ENCODE measurements at places on chromosomes 12 and 14.

- DNase-seq = no peak
These were observed 53.2 kb upstream of the HIF1A start for GRCh38 chr14:61641914-61642613.

- DNase-seq = no peak
These were observed 1258.0 kb downstream of the FSCB start for GRCh38 chr14:43249116-43249515.

DNA sequence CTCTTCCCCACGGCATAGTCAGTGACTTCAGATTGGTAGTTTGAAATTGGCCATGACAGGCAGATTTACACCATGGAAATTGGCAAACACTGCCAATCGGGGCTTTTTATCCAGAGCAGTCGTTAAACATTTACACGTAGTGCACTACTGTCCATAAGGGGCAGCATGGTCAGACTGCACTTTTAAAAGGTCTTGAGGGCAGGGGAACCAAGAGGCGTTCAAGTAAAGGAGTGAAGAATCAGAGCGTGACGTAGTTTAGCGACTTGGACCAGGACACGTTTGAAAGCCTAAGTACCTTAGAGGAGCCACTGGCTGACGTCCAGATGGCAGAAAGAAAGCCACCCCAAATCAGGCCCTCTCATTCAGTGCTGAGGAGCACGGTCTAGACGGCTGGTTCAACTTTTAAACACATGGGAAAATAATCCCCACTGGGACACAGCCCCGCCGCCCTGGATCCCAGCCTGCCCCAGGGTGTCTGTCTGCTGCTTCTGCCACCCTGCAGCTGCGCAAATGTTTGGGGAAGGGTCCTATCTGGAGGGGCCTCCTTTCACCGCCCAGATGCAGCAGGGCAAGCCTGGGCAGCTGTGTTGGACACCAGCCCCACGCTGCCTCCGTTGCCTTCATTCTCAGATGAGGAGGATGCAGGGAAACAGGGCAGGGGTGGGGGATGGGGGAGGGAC is 52.5 kb upstream of the PPP2R5C start:
- DNase-seq = no peak

- DNase-seq = no peak
These were observed 12.0 kb downstream of the KIF26A start for GRCh38 chr14:104150136-104151025.

GRCh38 chr14:97198813-97199212 is 401.6 kb downstream of the VRK1 start:
- DNase-seq = no peak

- no peak for DNase-seq
These were observed 79.1 kb upstream of the LMO3 start for GRCh38 chr12:16685107-16685506.

DNA sequence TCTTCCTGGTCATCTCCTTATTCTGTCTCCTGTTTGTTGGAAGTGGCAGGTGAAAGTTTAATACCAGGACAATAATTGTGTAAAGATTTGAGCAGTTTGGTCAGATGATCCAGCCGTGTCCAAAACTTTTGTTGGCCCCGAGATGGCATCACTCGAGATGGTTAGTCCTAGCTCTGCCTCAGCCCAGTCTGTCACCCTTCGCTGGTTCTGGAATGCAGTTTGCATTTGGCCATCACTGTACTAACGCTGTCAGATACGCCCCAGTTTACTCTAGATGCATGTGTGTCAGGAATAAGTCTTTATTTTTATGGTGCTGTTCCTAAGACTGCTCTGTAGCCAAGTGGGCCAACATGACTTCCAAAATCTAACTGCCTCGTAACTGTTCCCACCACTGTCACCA is 79.6 kb downstream of the MOK start:
- no peak for DNase-seq

GRCh38 chr14:105479431-105480158 is 5.0 kb downstream of the CRIP2 start:
- DNase-seq = no peak

- DNase-seq = no peak
These were observed 12.0 kb upstream of the SLCO1B3 start for GRCh38 chr12:20798554-20798953.

- no peak for DNase-seq
These were observed 143.4 kb downstream of the CHST11 start for GRCh38 chr12:104600036-104600712.

GRCh38 chr12:4579305-4580102 is 17.5 kb downstream of the DYRK4 start:
- no peak for DNase-seq

GRCh38 chr14:58072288-58073071 is 79.5 kb downstream of the ARMH4 start:
- peak; percentile 26 for DNase-seq

DNA sequence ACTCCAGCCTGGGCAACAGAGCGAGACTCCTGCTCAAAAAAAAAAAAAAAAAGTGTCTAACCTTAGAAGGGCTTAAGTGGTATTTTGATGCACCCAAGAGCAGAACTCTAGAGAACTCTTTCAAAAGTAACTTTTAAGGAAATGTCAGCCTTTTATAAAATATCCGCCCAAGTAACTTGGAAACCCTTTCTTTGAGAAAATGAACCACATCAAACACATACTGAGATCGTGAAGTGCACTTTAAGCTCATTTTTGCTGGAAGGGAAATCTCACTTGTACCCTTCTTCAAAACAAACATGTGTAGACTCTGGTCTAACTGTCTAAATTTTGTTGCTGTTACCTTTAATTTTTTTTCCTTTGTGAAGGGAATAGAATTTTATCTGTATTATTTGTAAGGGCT is 5.5 kb downstream of the C12orf56 start:
- DNase-seq = no peak

GRCh38 chr12:31804185-31804504 is 75.3 kb upstream of the AMN1 start:
- DNase-seq = no peak

DNA sequence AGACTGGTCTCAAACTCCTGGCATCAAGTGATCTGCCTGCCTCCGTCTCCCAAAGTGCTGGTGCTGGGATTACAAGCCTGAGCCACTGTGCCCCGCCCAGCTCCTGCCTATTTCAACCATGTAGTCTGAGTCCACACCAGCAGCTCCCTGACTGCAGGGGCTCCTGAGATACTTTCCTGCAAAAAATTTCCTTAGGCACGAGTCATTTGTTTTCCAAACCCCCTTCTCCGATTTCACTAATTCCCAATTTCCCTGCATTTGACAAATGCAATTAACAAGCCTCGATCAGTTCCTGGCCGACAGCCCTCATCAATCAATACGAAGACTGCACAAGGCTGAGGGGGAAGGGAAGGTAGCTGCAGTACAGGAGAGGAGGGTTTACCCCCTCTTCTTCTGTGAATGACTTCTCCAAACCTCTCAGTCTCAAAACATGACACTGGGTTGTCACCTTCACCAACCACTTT is 10.1 kb downstream of the PSMB5 start:
- DNase-seq = no peak

- no peak for DNase-seq
These were observed 8.8 kb downstream of the VRK1 start for GRCh38 chr14:96805956-96806355.

GRCh38 chr12:94561943-94562411 is 88.4 kb downstream of the TMCC3 start:
- no peak for DNase-seq

- no peak for DNase-seq
These were observed 139.5 kb downstream of the ERC1 start for GRCh38 chr12:1130571-1130970.

Measured in HS-27A (cell line).